Stimulated activated CD4-positive, alpha-beta T cell treated with anti-CD3 and anti-CD28 coated beads, Interleukin-4, amount 100 ng/mL, for 24 hours (primary cell): ENCODE measurements at places on chromosomes 1 and 21.

DNA sequence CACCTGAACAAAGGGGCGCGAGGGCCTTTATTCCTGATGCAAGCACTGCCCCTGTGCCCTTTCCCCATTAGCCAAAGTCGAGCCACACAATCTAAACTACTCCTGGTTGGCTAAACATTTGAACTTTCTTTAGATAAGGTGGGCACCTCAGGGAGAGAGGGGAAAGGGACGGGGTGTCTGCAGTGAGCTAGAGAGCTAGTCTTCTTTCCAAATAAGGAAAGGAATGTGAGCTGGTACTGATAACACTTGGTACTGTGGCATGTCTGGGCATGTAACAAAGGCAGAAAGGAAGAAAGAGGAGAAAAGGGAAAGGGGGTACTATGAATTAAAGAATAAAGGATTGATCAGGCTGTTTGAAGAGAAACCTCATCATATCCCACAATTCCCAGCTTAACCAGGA is 62.8 kb downstream of the OVGP1 start:
- DNase-seq: no peak

DNA sequence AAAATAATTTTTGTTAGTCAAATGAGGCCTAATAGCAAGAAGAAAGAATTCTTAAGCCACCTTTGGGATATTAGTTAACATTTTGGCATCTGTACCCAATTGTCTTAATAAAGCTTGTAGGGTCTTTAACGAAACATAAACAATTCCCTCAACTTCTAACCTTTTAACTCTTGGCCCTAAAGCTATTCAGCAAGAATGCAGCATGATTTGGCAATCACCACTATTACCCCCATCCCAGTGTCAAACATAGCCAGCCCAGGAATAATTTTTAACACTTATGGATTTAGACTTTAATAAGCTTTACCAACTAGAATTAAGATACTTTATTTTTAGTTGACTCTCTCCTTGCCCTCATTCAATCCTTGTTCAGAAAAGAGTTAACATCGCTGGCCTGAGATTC is 2.5 kb upstream of the SLC16A4 start:
- DNase-seq: no peak

DNA sequence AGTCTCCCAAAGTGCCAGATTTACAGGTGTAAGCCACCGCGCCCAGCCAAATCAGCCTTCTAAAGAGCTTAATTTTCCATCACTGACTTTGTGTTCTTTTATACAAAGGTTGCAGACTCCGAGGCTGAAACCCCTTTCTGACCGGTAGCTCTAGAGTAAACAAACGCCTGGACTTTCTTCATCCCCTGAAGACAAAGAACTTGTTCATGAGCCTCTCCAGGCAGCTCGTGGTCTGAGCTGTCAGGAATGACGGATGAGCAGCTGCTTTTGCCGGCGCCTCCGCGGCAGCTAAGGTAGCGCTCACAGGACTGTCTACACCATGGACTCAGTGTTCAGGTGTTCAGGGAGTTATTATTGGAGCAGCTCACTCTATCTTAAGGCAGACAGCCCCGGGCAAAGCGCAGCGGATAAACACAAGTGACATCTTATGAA is 128.5 kb upstream of the ERRFI1 start:
- DNase-seq: no peak

DNA sequence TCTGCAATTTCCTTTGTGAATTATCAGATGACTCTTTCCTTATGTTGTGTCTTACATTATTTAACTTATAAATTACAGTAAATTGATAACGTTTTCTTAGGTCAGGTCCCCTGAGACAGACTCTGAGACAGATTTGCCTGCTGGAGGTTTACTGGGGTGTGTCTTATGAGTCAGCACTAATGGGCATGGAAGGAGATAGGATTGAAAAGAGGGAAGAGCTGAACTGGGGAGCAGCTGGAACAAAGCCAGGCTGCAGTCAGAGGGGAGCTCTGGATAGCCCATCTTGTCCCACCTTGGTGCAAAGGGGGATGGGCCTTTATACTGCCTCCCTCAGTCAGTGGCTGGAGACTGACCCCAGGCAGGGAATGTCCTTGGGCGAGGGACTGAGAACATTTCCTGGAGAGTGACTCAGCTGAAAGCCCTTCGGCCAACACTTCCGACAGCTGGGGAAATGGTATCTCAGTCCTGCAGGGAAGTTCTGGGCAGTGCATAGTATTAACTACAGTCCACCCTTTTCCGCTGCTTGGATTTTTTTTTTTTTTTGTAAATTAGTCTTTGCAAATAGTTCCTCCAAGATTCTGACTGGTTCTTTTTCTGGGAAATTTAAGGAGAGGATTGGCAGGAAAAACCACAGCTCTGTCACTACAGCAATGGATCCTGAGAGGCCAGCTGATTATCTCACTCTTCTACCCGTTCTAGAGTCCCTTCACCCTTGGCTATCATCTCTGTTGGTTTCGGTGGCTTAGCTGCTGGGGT is 39.1 kb upstream of the CDC42BPA start:
- no peak for DNase-seq

GRCh38 chr21:45537746-45538291 is 4.4 kb downstream of the SLC19A1 start:
- DNase-seq: no peak

- no peak for DNase-seq
Measured at GRCh38 chr1:27885621-27886352, 13.4 kb downstream of the THEMIS2 start.

GRCh38 chr1:66265796-66266195 is 268.2 kb upstream of the SGIP1 start:
- DNase-seq: no peak

DNA sequence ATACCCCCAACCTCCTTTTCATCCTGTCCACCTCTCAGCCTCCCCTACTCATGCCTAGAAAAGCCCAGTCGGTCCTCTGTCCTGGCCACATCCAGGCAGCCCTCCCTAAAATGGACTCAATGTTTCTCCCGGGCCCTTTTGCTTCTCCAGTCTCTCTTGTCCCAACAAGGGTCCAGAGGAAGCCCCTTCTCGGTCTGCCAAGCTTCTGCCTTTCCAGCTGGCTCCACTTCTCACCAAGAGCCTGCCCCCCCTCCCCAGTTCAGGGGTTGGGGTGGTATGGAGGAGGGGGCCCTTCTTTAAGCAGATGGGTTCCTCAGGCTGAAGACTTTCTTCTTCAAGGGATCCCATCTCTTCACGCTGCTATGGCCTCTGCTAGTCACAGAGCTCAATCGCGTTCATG is 23.9 kb downstream of the RAB7B start:
- no peak for DNase-seq

DNA sequence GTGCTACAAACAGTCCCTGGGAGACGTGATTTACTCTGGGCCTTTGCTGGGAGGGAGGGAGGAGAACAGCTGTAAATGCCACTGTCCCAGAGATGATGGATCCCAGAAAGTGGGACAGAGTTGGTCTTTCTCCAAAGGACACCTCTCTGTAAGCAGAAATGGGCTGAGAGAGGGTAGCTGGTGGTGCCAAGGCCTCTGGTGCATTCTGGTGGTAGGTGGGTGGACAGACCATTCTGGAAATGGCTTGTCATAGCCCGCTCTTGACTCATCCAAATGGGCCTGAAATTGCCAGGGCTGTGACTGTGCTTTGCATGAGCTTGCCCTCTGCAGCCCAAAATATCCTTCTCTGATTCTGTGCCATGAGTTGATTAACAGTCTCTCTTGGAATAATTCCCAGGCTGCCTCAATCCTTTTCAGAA is 36.1 kb downstream of the CCDC185 start:
- DNase-seq: no peak

GRCh38 chr1:110928904-110929303 is 34.8 kb downstream of the LRIF1 start:
- no peak for DNase-seq

- no peak for DNase-seq
Measured at GRCh38 chr1:81325397-81325796, 475.3 kb upstream of the ADGRL2 start.

GRCh38 chr1:225044258-225044657 is 114.8 kb downstream of the DNAH14 start:
- no peak for DNase-seq

- no peak for DNase-seq
Measured at GRCh38 chr1:165276314-165276713, 80.2 kb downstream of the LMX1A start.

- no peak for DNase-seq
Measured at GRCh38 chr1:4019606-4020331, 119.7 kb upstream of the C1orf174 start.
